D721Med (cell line): ENCODE measurements at places on chromosomes 16 and 17.
A peak's percentile ranks its signal among the peaks of the same experiment; 100 is the strongest.

DNA sequence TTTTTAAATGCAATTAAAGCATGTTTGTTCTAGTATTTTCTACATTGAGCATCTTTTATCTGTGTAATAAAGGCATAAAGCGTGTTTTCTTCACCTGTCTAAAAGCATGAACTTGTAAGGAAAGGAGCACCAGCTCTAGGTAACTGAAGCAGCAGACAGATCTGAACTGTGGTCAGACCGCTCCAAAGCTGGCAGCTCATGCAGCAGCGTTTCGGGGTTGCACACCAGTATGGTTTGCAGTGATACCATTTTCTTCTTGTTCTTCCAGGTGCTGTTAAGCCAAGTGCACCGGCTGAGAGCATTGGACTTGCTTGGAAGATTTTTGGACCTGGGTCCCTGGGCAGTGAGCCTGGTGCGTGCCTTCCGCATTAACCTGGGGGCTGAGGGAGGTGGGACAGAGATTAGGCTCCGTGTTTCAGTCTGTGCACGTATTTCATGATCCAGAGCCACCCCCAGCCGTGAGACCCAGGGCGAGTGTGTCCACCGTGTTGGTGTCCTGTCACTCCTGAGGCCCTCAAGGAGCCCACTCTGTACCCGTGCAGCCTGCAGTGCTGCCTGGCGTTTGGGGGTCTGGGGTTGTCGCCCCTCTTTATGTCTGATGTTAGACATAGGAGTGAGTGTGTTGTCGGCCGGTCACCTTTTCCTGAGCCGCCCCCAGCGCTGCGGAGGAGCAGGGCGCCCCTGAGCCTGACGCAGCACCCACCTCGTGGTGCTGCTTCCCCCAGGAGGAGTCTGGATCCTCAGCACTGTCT is 136.3 kb upstream of the CHMP6 start:
- DNase-seq: no peak

DNA sequence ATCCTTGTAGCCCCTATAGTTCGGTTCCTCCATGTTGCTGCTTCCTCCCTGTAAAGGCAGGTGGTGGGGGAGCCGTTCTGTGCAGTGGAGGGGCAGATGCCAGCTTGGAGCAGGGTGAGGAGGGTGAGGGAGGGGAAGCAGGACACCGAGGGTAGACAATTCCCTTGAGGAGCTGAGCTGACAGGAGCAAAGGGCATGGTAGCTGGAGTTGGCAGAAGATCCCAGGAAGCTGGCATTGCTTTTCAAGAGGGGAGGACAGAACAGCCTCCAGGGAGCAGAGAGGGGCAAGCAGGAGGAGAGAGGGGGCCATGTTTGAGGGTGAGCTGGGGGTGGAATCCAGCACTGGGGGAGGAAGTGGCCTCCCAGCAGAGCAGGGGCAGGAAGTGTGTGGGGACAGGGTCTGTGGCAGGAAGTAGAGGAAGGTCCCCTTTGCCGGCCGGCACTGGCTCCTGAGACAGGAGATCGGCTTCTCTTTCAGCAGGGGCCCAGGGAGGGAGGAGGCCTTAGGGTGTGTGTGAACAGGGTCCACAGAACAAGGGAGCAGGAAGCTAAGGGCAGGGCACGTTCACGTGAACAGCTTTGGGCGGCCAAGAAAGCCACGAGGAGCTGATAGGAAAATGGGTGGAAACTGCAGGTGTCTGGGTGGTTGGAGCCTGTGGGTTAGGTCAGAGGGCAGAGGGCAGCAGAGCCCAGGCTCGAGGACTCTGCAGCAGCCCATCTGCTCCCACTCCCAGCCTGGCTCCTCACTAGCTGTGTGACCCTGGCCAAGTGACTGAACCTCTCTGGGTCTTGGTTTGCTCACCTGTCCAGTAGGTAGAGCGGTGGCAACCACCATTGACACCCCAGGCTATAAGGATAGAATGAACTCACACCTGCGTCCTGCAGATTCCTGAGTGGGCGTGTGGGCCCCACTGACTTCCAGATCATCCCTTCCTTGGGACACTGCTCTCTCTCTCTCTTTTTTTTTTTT is 17.5 kb upstream of the SPNS2 start:
- DNase-seq: no peak

DNA sequence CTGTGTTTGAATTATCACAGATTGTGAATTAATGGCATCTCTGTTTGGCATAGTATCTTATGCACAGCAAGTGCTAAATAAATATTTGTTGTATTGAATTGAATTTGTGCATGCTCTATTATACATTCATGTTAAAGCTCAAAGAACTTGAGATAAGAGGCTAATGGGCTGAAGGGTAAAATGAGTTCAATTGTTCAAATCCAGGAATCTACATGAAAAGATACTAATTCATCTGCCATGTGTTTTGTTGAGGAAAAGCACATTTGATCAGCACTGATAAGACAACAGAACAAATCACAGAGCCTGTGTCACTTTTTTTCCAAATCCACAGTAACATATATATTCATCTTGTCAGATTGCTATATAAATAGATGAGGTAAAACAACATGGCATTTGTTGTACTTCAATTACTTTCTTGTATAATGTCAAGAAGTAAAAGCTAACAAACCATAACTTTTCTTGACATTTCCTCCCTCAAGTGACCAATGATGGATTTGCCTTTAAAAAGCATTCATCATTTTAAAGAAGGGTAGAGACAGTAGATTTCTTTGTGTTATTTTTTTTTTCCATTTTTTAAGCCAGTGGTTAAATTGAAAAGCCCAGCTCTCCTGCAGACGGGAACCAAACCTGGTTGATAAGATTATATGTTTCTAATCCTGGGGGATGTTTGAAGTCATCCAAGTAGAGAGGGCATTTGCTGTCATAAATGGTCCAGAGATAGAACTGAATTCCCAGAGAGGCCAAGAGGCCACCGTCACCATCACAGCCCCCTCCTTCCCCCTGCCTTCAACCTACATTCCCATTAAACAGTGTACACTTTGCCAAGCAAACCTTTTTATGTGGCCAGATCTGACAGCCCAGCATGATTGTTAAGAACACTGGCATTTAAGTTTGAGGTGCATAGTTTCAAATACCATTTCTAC is 123.0 kb downstream of the CHD9NB start:
- DNase-seq: no peak

DNA sequence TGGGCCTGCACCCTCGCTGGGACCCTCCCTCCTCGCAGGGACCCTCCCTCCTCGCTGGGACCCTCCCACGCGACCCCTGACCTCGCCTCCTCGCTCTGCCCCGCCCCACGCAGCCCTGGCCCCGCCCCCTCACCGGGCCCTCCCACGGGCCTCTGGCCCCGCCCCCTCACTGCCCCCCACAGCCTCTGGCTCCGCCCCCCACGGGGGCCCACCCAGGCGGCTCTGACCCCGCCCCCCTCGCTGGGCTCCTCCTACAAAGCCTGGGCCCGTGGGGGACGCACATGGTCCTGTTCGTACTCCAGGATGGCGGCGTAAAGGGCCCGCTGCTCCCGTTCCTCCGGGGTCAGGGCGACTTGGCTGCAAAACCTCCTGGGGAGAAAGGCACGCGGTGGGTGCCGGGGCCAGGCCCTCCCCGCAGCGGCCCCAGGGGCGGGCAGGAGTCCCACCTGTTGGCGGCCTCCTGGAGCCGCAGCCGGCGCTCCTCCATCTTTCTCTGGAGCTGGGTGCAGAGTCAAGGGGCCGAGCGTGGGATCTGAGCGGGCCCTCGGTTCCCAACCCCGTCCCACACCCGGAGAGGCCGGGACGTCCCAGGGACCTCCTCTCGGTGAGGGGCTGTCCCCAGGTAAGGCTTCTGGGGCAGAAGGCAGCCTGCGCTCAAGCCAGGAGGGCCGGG is 9.0 kb downstream of the VPS9D1 start:
- DNase-seq: peak; percentile 88

GRCh38 chr16:53429221-53429943 is 4.9 kb upstream of the RBL2 start:
- no peak for DNase-seq

DNA sequence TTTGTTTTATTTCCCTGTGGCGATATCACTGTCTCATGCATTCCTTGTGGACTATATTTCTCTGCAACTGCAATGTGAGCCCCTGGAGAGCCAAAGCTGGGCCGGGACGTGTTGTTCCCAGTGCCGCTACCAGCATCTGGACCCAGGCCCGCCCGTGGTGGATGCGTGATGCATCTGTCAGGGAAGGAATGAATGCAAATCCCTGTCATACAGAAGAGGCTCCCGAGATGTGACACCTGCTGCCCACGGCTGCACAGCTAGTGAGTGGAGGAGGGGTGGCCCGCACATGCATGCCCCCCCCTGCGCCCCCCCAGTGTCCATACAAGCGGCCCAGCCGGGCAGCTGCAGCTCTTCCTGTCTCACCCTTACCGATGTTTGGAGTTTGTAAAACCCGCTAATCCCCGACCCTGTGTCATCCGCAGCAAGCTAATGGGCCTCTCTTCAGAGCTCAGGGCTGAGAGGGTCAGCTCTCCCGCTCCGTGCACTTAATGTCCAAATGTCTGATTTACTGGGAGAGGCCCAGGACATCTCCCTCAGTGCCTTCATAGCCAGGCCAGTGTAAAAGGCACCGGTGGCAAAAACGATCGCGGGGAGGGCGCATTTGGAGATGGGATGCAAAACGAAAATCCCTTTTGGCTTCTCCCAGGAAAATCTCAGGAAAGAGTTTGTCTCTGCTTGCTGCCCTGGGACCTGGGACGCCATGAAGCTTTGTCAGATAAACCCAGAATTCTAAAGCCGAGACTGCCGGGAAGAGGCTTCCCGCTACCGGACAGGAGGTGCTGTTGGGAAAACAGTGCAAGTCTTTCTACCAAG is 91.8 kb downstream of the FOXL1 start:
- DNase-seq: no peak

GRCh38 chr16:88815901-88816589 is 4.3 kb upstream of the APRT start:
- no peak for DNase-seq

- DNase-seq: no peak
Observed at GRCh38 chr17:50214976-50215760, 13.7 kb upstream of the COL1A1 start.

DNA sequence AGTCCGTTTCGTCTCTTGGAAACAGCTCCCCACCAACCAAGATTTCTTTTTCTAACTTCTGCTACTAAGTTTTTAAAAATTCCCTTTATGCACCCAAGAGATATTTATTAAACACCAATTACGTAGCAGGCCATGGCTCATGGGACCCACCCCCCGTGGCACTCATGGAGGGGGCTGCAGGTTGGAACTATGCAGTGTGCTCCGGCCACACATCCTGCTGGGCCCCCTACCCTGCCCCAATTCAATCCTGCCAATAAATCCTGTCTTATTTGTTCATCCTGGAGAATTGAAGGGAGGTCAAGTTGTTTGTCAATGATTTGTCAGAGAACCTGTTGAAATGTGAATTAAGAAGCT is 48.2 kb downstream of the IL21R start:
- DNase-seq: no peak

DNA sequence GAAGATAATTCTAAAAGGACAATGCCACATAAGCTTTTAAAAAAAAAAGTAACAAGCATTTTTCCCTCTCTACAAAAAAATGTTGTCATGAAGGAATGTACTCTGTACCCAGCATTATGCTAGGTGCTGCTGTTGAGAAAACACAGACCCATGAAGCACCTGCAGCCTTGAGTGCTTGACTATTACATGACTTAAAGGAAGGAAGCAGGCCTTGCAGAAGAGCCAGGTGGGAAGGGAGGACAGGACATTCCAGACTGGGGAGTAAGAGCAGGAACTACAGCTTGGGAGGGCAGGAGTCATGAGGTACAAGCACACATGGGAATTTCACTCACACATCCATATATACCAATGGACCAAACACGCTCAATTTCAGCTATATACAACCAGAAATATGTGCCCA is 3.8 kb downstream of the MYO1D start:
- no peak for DNase-seq

GRCh38 chr16:88502371-88502770 is 49.3 kb downstream of the ZFPM1 start:
- DNase-seq: no peak

GRCh38 chr16:17225541-17225940 is 245.2 kb downstream of the XYLT1 start:
- no peak for DNase-seq

GRCh38 chr16:81179219-81179618 is 59.3 kb upstream of the BCO1 start:
- DNase-seq: no peak

GRCh38 chr16:86573215-86573614 is 5.1 kb upstream of the FOXL1 start:
- DNase-seq: no peak

DNA sequence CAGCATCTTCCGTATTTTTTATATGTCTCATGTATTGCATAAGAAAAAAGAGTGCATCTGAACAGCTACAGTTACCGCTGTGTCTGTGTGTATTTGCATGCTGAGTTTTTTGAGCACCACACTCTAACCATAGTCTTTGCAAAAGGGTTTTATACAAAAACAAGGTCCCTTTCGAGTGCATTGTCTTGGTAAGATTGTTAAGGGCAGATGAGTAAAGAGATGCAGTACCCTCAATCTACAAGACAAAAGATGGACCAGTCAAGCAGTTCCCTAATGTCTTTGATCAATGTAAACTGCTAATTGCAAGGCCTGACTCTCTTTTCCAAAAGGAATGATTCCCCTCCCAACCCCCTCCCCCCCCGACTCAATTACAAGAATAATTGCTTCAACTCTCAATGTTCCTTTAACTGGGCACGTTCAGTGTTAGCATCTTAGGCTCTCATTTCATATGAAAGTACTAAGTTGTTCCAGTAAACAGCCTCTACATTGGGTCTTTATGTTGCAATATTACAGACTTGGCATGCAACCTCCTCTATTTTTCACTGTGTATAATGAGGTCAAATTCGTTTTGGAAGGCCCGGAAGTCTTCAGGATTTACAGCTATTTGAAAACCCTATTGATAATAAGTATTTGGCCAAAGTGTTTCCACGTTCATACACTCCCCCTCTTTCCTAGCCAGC is 471.4 kb upstream of the RBFOX1 start:
- no peak for DNase-seq

DNA sequence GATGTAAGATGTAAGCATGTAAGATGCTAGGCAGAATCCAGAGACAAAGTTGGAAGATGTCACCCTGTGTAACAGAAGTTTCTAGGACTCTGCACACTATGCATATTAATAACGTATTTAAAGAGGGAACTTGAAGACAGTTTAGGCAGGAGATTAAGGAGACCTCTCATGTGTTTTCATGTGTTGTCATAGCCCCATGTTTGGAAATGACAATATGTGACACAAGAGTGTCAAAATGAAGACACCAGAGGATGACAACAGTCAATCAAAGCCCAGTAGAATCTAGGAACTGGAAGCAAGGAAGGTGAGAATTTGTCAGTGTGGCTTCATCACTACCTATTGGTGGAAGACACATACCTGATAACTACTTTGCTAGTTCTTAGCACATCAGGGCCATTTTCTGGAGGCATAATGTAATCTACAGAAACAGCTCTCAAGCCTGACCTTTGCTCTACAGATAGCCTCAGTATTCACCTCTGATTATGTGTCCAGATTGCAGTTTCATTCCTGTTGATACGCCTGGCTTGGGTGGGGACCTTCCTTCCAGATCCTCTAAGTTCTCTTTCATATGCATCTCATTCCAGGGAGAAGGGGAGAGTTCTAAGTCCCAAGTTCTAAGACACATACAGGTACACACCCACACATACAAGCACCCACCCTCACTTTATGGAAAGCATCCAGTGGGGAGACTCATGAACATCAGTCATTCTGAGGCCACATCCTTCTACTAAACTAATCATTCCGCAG is 26.3 kb downstream of the PMP22 start:
- DNase-seq: no peak
